ENCODE measurements at places on chromosomes 13 and 19. TPM values are rescaled to one million over a fixed set of nuclear protein-coding genes. Genes with fewer than 3 reads are reported as not detected.

The ACTMAP gene
- 17.1 TPM for total RNA-seq

The FLT1 gene
- total RNA-seq, result 5.2 TPM

The C19orf33 gene
- not detected for total RNA-seq

The MYO1F gene
- 0.26 TPM for total RNA-seq

The DACT3 gene
- 0.32 TPM for total RNA-seq

The FFAR3 gene
- total RNA-seq, result 0.15 TPM

The ADM5 gene
- total RNA-seq, result 4.3 TPM

The CEACAM3 gene
- total RNA-seq, result not detected

The MTMR6 gene
- total RNA-seq, result 27.3 TPM

The GPR12 gene
- total RNA-seq, result not detected

The MTUS2 gene
- total RNA-seq, result 0.11 TPM

The MATK gene
- total RNA-seq, result 3.5 TPM

The CADM4 gene
- total RNA-seq, result 28.7 TPM
